A549 treated with DMSO at 1 μM for 4 hours (cell line): ENCODE measurements at places on chromosomes 5 and 9. TPM values are rescaled to one million over a fixed set of nuclear protein-coding genes. Genes with fewer than 3 reads are reported as not detected.

The CDH6 gene
- total RNA-seq = 0.10 to 0.42 TPM (median 0.20 TPM) in 5 replicates

The OR1N1 gene
- total RNA-seq = not detected in 5 replicates

The FOXD4L6 gene
- 0.15 TPM in 1 of 5 replicates, not detected in the others for total RNA-seq

The IFNA21 gene
- total RNA-seq = not detected in 5 replicates

The C7 gene
- not detected in 5 replicates for total RNA-seq

The CNTLN gene
- 4.9 to 6.3 TPM (median 5.9 TPM) in 5 replicates for total RNA-seq

The VCAN gene
- total RNA-seq = 14.1 to 20.8 TPM (median 16.9 TPM) in 5 replicates

The IDNK gene
- 4.7 to 7.3 TPM (median 5.8 TPM) in 5 replicates for total RNA-seq
